Left kidney (tissue), 8 donors: ENCODE measurements at places on chromosomes 1 and 21. TPM values are rescaled to one million over a fixed set of nuclear protein-coding genes. Genes with fewer than 3 reads are reported as not detected.

GRCh38 chr1:100643471-100644196, 75.9 kb upstream of the VCAM1 start:
- DNase-seq = no peak

DNA sequence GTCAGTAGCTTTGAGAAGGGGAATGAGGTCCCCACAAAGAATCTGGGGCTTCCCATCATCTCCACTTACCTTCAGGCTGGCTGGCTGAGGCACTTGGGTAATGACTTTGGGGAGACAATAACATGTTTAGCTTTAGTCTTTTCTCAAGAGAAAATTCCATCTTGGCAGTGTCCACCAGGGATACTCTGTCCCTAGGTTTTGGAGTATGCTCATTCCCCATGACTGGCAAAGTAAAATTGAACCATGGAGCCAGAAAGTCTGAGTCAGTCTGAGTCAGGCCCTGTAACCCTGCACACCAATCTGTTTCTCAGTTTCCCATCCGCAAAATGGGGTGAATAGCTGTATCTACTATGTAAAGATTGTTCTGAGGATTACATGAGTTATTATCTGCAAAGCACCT, 28.2 kb downstream of the RUNX1 start:
- DNase-seq = no peak

LCK gene
- polyA plus RNA-seq = 5.2 TPM

DNA sequence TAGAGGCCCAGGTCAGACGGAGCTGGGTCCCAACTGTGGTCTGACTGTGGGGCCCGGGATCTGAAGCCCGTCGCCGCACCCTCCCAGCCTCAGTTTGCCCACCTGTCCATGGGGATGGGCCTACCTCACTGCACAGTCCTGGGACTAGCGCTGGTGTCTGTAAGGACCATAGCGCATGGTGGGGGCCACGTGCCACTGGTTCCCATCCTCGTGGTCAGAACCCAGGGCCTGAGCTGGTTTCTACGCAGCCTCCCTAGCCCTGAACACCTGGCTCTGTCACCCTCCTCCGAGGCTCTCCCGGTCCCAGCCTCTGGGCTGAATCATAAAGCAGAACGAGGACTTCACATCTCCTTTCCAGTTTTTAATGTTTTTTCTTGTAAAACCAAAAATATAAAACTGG, 46.7 kb downstream of the DMRTB1 start:
- DNase-seq = no peak

GRCh38 chr21:33377221-33377920, 25.8 kb upstream of the IFNGR2 start:
- DNase-seq = no peak

CTSK gene
- 27.6 TPM for polyA plus RNA-seq

- no peak for DNase-seq
These were observed 7.9 kb downstream of the GPR3 start for GRCh38 chr1:27400082-27400962.
